ENCODE measurements at places on chromosomes 3 and 15.

- DNase-seq, result no peak
Measured at GRCh38 chr3:171574556-171575240, 114.5 kb upstream of the TNIK start.

DNA sequence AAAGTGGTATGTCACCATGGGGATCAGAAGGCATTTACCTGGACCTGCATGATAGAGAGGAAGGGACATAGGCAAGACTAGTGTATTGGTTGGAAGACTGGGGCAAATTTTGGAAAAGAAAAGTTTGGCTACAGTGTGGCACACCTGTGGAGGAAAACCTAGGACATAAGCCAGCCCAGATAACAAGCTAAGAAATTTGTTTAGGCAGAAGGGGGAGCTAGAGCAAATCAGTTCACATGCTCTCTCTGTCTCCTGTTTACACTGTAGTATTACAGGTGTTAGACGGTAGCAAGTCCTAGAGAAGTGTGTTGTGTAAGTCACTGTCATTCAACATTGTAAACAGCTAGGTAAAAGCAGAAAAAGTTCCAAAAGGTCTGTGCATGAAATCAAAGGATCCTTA is 11.9 kb upstream of the ALDH1A2 start:
- no peak for DNase-seq

- DNase-seq, result no peak
Measured at GRCh38 chr15:67917037-67917436, 77.2 kb upstream of the RNU6-1 start.

- DNase-seq, result no peak
Measured at GRCh38 chr3:100149130-100149529, 34.8 kb upstream of the FILIP1L start.

DNA sequence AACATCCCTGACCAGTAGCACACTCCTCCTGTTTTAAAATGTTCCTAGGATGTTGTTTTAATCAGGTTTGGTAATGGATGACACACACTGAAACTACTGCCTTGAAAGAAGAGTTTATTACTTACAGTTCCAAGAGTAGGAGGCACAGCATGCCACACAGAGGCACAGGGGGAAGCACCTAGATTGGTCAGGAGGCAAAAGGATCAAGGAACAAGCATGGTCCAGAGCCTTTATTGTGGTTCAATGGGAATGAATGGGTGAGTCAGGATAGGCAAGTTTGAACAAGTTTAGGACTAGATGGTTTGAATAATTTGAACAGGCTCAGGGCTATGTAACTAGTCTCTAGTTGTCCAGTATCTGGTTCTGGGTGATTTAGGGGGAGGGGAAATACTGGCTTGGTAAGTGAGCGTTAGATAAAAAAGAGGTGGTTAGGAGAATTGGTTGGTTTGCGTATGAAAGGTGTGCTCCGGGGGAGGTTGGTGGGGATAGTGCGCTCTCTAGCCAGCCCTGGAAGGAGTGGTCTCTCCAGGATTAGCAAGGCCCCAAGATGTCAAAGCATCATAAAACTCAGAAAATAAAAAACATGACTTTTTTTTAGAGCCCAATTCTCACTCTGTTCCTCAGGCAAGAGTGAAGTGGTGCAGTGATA is 35.1 kb downstream of the TMOD3 start:
- DNase-seq, result no peak

DNA sequence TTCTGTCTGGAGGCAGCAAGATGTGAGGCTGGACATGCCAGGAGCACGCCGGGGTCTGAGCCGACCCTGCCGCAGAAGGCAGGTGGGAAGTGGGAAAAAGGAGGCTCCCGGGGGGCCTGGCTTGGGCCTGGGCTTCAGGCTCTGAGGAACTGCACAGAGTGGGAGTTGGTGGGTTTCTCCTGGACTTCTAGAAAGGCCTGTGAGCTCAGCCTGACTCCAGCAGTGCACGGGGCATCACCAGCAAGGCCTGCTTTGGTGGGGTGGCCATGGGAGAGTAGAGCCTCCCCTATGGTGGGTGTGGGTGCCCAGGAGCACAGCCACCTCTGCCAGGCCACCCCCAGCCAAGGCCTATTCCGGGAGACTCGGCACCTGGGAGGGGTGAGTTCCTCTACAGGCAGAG is 18.1 kb upstream of the SLC41A3 start:
- no peak for DNase-seq

Measured in HEK293T (cell line).